B cell (primary cell): ENCODE measurements at places on chromosomes 5 and 9. TPM values are rescaled to one million over a fixed set of nuclear protein-coding genes. Genes with fewer than 3 reads are reported as not detected.

DNA sequence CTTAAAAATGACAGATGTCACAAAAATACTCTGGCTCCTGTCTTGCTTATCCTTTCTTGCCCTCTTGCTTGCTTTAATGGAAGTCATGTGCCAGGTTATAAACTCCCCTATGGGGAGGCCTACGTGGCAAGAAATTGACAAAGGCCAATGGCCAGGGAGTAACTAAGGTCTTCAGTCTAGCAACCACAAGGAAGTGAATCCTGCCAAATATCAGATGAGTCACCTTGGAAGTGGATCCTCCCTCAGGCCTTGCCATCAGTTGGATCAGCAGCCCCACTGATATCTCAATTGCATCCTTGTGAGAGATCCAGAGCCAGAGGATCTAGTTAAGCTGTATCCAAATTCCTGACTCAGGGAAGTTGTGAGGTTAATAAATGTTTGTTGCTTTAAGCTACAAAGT lies 82.8 kb downstream of the CAAP1 start:
- no peak for DNase-seq
- H3K27me3 ChIP-seq: no peaks in the 10 kb centered on the region
- H3K4me1 ChIP-seq: no peaks in the 10 kb centered on the region
- H3K4me3 ChIP-seq: no peak overlapping the region
- no peak overlapping the region for H3K27ac ChIP-seq

GRCh38 chr5:140319833-140320232 lies 16.9 kb upstream of the PFDN1 start:
- no peaks in the 10 kb centered on the region for H3K27me3 ChIP-seq
- no peak for DNase-seq
- no peaks in the 10 kb centered on the region for H3K4me1 ChIP-seq
- H3K27ac ChIP-seq: no peak overlapping the region
- H3K36me3 ChIP-seq: no peaks in the 10 kb centered on the region
- H3K4me3 ChIP-seq: no peak overlapping the region

DNA sequence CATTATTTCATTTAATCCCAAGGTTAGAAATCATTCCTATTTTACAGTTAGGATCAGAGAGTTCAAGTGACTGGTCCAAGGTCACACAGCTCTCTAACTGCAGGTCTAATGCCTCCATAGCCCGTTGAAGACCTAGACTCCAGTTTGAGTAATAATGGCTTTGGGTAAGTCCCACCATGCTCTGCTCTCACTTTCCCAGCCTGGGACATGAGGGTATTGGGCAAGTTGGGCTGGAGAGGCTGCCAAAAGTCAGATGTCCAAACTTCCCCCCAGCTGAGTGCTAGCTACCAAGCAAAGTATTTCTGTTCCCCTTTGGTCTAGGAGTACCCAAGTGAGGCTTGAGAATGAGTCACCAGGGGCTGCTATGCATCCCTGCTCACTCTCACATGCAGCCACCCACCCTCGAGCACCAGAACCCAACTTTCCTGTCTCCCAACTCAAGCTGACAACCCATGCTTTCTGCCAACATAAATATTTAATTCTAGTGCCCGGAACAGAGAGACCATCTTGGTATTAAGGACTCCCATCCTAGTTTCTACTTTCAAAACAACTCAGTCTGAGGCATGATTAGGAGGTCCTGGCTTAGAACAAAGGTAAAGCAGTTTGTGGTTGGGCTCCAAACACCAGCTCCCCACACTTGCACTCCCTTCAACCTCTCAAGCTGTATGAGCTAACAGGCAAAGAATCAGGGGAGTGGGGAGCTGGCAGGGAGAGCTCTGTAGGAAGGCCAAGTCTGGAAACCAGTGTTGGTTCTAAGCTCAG lies 236.5 kb upstream of the TRIM32 start:
- H3K27ac ChIP-seq: no peak overlapping the region
- no peak overlapping the region for H3K4me3 ChIP-seq
- no peak for DNase-seq
- no peaks in the 10 kb centered on the region for H3K4me1 ChIP-seq

DNA sequence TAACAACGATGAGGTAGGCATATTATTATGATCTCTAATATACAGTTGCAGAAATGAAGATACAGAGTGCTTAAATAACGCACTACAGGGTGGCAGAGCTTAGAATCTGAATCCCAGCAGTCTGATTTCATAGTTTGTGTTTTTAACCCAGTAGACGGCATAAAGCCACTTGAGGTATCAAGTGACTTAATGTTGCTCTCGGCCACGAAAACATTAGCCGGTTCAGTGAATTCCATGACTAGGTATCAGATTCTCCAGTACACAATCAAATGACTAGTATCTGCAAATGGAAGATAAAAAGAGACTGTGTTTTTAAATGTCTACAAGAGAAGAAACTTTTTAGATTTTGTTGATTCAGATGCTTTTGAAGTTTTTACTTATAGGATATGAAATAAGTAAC lies 24.8 kb downstream of the SMC2 start:
- peaks cover 24% of the 10 kb centered on the region for H3K36me3 ChIP-seq
- H3K4me3 ChIP-seq: no peak overlapping the region
- H3K27ac ChIP-seq: no peak overlapping the region
- H3K27me3 ChIP-seq: no peaks in the 10 kb centered on the region
- DNase-seq: no peak

DNA sequence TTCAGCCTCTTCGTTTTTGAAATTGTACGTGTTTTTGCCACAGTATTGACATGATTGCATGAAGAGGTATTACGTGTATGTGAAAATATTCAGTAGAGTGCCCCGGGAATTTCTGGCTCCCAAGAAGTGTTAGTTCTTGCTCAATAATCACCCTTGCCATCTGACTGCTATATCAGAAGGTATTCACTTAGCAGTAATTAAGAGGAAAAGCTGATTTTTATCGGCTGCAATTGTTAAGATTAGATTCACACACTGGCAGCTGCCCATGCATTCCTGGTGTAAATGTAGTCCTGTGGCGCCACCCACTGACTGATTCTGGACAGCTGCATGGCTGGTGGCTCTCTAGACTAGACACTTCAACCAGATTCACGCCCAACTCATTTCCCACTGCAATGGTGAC lies 440.1 kb upstream of the ADAMTS16 start:
- H3K27me3 ChIP-seq: no peaks in the 10 kb centered on the region
- H3K27ac ChIP-seq: no peak overlapping the region
- no peaks in the 10 kb centered on the region for H3K4me1 ChIP-seq
- H3K36me3 ChIP-seq: no peaks in the 10 kb centered on the region
- no peak overlapping the region for H3K4me3 ChIP-seq
- DNase-seq: no peak

DNA sequence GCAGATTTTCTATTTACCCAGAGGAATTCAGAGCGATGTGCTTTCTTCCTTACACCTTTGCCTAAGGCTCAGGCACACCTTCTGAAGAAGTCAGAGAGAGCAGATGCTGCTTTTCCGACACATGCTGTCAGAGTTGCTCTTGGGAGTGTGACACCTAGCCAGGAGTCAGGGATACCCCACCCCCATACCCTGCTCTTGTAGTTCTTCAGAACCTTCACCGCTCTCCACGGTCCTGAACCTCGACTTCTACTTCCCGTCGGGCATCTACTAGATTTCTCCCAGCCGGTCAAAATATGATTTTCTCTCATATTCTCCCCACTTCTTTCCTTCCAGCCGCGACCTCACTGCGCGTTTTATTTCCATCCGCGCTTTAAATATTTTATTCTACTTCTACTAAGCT lies 1.7 kb downstream of the GRIN3A start:
- no peaks in the 10 kb centered on the region for H3K27me3 ChIP-seq
- H3K4me3 ChIP-seq: no peak overlapping the region
- no peaks in the 10 kb centered on the region for H3K36me3 ChIP-seq
- DNase-seq: no peak
- H3K4me1 ChIP-seq: no peaks in the 10 kb centered on the region
- no peak overlapping the region for H3K27ac ChIP-seq

DNA sequence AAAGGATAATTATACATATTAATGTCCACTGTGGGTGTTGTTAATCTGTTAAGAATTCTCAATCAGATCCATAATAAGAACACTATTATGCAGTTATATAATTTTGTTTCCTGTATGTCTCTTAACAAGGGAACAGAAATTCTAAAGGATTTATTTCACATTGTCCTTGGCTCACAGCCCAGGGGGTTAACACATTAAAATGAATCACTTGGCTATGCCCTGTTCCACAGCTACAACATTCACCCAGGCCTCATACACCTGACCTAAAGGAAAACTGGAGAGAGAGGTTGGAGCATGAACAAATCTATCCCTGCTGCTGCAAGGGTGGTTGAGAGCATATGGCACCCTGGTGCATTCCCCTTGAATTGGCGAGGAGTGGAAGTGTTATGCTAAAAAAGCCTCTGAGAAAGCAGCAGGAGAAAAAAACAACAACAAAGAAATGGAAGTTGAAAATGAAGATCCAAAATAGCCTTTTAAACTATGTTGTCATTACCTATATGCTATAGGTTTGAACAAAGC lies 116.0 kb downstream of the KCNN2 start:
- no peak overlapping the region for H3K4me3 ChIP-seq
- no peaks in the 10 kb centered on the region for H3K27me3 ChIP-seq
- no peak for DNase-seq
- H3K27ac ChIP-seq: no peak overlapping the region
- H3K4me1 ChIP-seq: no peaks in the 10 kb centered on the region
- H3K36me3 ChIP-seq: no peaks in the 10 kb centered on the region

DNA sequence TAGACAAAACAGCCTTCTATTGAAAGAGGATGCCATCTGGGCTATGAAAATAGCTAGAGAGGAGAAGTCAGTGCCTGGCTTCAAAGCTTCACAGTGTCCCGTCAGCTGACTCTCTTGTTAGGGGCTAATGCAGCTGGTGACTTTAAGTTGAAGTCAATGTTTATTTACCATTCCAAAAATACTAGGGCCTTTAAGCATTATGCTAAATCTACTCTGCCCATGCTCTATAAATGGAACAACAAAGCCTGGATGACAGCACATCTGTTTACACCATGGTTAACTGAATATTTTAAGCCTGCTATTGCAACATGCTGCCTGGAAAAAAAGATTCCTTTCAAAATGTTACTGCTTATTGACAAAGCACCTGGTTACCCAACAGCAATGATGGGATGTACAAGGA lies 309.1 kb downstream of the NTRK2 start:
- H3K36me3 ChIP-seq: no peaks in the 10 kb centered on the region
- no peak for DNase-seq
- no peak overlapping the region for H3K4me3 ChIP-seq
- no peak overlapping the region for H3K27ac ChIP-seq

DNA sequence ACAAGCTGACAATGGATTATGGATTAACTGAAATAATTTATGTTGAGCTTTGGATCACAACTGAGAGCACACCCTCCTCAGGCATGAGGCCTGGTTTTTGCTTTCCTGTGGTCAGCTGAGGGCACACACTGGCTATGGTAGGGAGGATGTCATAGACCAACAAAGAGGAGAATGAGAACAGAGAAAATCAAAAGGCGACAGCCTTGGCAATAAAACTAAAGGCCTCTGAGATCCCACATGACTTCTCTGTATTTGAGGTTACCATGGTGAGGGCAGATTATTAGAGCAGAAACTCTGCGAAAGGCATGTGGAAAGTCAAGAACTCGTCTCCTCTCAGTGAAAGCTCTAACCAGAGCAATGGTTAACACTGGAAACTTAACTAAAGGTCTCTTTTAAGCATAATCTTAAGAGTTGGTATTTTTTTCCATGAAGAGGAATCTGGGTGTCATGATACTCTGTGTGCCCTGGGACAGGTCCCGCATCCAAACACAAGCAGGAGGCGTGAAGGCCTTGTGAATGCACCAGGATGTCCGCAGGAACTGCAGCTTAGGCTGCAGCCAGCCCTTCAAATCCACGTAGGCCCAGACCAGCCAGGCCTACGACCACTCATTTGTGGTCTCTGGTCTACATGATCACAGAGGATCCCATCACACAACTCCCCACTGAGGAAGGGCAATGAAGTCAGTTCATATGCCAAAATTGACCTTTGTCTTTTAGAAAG lies 12.4 kb upstream of the MEIKIN start:
- H3K27ac ChIP-seq: no peak overlapping the region
- no peak for DNase-seq
- no peaks in the 10 kb centered on the region for H3K4me1 ChIP-seq
- H3K4me3 ChIP-seq: no peak overlapping the region
- H3K27me3 ChIP-seq: no peaks in the 10 kb centered on the region

DNA sequence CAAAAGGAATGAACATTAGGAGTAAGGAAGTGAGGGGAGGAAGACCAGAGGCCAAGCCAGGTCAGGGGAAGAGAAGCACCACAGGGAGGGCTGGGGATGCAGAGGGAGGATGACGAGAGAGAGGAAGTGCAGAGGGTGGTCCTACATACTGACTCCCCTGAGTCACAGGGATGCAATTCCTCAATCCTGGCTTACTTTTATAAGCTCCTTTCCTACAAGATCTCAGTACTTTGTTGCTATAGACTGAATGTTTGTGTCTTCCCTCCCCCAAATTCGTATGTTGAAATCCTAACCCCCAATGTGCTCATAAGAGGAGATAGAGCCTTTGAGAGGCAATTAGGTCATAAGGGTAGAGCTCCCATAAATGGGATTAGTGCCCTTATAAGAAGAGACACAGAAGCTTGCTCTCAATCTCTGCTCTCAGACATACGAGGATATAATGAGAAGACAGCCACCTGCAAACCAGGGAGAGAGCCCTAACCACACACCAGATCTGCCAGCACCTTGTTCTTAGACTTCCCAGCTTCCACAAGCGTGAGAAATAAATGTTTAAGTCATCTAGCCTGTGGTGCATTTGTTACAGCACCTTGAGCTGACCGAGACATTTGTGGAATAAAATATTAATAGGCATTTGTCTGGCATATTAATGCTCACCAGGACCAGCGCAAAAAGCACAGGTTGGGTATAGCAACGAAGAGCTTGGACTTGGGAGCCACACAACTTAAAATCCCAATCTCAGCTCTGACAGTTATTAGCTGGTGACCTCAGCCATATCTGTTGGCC lies 33.4 kb downstream of the GCNT4 start:
- DNase-seq: no peak
- no peak overlapping the region for H3K27ac ChIP-seq
- no peaks in the 10 kb centered on the region for H3K4me1 ChIP-seq
- no peaks in the 10 kb centered on the region for H3K27me3 ChIP-seq
- H3K36me3 ChIP-seq: no peaks in the 10 kb centered on the region

DNA sequence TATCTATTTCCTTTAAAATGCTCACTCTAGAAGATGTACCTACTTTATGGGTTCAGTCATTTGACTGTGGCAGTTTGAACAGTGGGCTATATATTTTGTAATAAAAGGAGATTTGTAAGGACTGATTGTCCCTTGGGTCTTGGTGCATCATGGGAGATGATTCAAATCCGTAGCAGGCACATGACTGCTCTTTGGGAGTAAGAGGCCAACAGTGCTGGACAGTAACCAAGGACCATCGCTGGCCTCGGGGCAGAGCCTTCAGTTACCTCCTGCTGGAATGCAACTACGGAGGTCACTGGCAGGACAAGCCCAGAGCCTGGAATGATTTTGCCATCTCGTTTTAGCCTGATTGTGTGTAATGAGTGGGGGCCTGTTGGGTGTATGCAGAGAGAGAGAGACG lies 7.0 kb upstream of the MAMDC2 start:
- no peak overlapping the region for H3K4me3 ChIP-seq
- no peaks in the 10 kb centered on the region for H3K36me3 ChIP-seq
- H3K27me3 ChIP-seq: no peaks in the 10 kb centered on the region
- no peaks in the 10 kb centered on the region for H3K4me1 ChIP-seq

- H3K4me3 ChIP-seq: peak overlapping the region; percentile 34
- peak; percentile 71 for DNase-seq
- H3K27me3 ChIP-seq: no peaks in the 10 kb centered on the region
- peaks cover 88% of the 10 kb centered on the region for H3K4me1 ChIP-seq
These were observed 15.2 kb downstream of the RAPGEF1 start for GRCh38 chr9:131724683-131725082.

Gene PRRX2
- polyA plus RNA-seq: not detected in 2 replicates

Gene DYNC2I2
- polyA plus RNA-seq: 92.9 and 109 TPM in 2 replicates

Gene CARD9
- polyA plus RNA-seq: 1.1 and 1.6 TPM in 2 replicates

Gene DRD1
- not detected in 2 replicates for polyA plus RNA-seq

Gene TIMD4
- 0.07 and 0.16 TPM in 2 replicates for polyA plus RNA-seq

Gene C9
- not detected in 2 replicates for polyA plus RNA-seq
